Activated naive CD4-positive, alpha-beta T cell treated with Interleukin-2 at 50 U/mL for 16 hours (primary cell): ENCODE measurements at places on chromosomes 1 and 21.

GRCh38 chr1:54798769-54799641, 2.1 kb downstream of the TTC22 start:
- DNase-seq: peak; percentile 48

- DNase-seq: no peak
Measured at GRCh38 chr1:56464294-56464693, 115.1 kb downstream of the PLPP3 start.

- no peak for DNase-seq
Measured at GRCh38 chr1:101108111-101108500, 82.5 kb upstream of the DPH5 start.

GRCh38 chr1:41789661-41790330, 128.9 kb downstream of the HIVEP3 start:
- no peak for DNase-seq

GRCh38 chr1:12179111-12179519, 12.3 kb downstream of the TNFRSF1B start:
- peak; percentile 83 for DNase-seq

DNA sequence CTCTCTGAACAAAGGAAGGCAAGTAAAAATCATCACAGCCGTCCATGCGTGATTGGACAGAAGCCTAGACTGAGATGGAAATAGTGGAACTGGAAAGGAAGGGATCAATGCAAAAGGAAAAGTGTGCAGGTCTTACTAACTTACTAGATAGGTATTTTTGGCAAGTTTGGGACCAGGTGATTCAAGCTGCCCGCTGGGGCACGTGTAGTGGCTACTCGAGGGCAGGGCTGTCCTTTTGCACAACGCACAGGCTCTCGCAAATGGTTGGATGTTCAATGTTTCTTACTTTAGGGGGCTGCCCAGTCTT, 566 bp upstream of the ALG6 start:
- DNase-seq: no peak

- DNase-seq: no peak
Measured at GRCh38 chr1:234868296-234869147, 258.5 kb upstream of the IRF2BP2 start.

DNA sequence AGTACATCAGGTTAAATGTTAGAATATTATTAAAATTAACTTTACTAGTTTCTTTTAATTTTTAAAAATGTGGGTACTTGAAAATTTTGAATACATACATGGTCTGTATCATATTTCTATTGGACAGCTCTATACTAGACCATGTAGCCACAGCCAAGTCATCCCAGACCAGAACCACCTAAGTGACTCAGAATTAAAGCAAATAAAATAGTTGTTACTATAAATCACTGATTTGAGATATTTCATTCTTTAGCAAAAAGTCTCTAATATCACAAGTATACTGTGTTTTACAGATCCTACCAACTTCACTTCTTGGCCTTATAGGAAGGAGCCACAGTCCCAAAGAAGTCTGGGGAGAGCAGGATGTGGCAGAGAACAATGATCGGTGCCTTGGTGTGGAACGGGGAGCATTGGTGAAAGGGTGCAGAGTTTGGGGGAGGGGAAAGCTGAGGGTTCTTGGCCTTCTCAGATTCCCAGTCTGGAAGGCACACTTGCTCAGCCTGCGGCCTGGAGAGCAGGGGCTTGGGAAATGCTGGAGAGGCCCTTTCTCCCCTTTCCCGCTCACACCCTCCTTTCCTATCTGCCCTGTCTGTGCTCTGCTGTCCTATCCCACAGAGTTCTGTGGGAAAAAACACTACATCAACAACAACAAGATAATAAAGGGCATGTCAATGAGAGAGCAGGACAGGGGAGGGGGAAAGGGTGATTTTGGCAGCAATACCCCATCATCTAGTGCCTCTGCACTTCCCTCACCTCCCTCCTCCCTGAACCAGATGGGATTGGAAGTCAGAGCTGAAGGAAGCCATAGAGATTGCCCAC, 122.1 kb downstream of the NGF start:
- no peak for DNase-seq

GRCh38 chr1:44786841-44787426, 1.0 kb downstream of the BEST4 start:
- no peak for DNase-seq

DNA sequence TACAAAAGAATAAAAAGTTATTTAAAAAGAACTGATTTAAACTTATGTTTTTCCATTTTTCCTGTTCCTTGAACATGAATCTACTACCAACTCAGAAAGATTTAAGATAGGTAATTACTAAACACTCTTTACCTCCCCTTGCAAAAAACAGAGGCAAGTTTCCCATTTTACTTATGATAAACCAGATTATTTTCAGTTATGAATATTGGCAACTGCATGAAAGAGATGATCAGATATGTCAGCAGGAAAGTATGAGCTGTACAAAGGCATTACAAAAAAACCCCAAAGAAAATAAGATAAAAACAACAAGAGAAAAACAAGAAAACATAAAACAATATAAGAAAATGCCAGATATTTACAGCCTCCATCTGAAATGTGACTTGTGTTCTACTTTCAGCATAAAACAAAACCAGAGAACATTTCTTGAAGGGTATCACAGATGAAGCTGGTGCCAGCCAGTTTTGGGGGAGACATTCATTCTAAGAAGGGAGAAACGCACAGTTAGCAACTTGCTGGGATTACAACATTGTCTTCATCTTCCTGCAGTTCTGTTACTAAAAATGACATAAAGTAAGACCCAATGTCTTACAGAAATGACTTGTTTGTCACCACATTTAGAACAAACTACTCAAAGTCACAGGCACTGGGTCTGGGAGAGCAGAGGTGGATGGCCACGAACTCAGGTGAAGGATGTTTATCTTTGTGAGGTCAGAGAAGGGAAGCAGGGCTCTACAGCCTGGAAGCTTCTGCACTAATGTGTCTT, 19.1 kb downstream of the ZC3H12A start:
- DNase-seq: no peak

DNA sequence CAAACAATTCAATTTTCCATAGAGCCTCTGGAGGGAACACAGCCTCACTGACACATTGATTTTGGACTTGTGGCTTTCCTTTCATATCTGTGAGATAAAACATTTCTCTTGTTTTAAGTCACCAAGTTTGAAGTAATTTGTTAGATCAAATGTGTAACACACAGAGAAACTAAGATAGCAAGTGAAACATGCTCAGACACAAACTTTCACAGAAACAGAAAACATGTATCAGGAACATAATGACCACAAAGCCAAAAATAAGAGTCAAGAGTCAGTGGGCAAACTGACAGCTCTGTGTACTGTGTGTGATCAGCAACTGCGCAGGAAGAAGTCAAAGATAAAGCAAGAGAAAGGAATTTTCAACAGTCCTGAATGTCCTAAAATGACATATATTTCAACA, 1237.5 kb downstream of the AMY1C start:
- no peak for DNase-seq

- no peak for DNase-seq
Measured at GRCh38 chr1:211621447-211622198, 42.7 kb upstream of the SLC30A1 start.

DNA sequence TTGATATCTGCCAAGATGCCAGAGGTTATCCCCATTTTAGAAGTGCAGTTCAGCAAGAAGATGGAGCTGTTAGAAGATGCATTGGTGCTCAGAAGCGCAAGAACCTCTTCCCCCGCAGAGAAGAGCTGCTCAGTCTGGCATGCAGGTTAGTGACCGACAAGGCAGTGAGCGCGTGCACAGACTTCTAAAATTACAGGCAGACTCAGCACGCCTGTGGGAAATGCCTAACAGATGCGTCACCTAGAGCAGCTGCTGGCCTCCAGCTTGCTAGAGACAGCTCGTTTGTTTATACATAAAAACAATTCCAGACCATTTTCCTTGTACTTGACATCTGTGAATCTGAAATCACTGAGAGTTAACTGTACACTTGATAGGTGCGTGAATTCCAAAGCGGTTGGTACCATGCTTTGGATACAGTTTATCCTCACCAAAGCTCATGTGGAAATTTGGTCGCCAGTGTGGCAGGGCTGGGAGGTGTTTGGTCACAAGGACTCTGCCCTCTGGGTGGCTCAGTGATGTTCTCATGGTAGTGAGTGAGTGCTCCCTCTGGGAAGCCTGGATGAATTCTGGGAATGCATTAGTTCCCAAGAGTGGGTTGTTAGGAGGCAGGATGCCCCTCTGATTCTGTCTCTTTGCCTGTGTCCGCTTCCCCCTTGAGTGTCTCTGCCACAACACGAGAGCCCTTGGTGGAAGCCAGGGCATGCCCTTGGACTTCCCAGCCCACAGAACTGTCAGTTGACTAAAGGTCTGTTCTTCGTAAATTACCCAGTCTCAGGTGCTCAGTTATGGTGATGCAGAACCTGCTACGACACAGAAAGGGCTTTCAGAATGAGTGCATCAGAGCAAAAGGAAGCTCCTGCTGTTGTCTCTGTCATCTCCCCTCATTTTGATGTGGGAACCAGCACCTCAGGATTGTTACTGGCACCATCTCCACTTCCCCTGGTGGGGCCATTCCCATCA, 24.4 kb downstream of the SNAP47 start:
- no peak for DNase-seq

DNA sequence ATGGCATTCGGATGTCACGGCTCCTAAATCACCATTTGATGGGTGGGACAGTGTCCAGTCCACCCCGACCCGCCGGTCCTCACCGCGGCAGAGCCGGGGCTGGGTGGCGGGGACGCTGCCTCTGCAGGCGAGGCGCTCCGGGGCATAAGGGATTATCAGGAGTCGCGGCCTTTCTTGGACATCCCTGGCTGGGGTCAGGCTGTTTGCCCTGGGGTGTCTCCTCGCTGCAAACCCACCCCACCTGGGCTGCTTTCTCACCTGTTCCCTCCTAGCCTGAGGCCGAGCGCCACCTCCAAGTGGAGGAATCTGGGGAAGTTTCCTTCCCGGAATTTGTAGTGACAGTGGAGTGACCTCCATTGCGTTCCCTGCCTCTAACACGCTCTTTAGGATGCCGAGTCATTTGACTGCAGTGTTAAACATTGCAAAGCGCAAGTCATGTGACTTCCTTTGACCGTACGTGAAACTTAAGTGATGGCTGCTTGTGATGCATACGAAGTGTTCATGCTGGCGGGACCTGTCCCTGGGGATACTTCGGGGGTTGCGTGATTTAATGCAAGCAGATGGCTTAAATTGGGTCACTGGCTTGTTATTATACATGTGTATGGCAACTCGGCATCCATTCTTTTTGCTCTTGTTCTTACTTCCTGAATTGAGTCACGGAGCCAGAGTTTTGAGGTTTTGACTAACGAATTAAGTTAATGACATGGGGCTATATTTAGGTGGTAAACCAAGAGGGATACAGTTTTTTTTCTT, 536 bp downstream of the LGALS8 start:
- peak; percentile 62 for DNase-seq

GRCh38 chr1:84889437-84889836, 3.6 kb downstream of the LPAR3 start:
- DNase-seq: no peak

- no peak for DNase-seq
Measured at GRCh38 chr1:185368313-185368855, 51.3 kb upstream of the IVNS1ABP start.

- no peak for DNase-seq
Measured at GRCh38 chr1:28853093-28853742, 41.2 kb downstream of the OPRD1 start.

DNA sequence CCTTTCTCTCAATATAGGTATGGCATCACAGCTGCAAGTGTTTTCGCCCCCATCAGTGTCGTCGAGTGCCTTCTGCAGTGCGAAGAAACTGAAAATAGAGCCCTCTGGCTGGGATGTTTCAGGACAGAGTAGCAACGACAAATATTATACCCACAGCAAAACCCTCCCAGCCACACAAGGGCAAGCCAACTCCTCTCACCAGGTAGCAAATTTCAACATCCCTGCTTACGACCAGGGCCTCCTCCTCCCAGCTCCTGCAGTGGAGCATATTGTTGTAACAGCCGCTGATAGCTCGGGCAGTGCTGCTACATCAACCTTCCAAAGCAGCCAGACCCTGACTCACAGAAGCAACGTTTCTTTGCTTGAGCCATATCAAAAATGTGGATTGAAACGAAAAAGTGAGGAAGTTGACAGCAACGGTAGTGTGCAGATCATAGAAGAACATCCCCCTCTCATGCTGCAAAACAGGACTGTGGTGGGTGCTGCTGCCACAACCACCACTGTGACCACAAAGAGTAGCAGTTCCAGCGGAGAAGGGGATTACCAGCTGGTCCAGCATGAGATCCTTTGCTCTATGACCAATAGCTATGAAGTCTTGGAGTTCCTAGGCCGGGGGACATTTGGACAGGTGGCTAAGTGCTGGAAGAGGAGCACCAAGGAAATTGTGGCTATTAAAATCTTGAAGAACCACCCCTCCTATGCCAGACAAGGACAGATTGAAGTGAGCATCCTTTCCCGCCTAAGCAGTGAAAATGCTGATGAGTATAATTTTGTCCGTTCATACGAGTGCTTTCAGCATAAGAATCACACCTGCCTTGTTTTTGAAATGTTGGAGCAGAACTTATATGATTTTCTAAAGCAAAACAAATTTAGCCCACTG, 11.5 kb downstream of the HIPK1 start:
- peak; percentile 36 for DNase-seq

DNA sequence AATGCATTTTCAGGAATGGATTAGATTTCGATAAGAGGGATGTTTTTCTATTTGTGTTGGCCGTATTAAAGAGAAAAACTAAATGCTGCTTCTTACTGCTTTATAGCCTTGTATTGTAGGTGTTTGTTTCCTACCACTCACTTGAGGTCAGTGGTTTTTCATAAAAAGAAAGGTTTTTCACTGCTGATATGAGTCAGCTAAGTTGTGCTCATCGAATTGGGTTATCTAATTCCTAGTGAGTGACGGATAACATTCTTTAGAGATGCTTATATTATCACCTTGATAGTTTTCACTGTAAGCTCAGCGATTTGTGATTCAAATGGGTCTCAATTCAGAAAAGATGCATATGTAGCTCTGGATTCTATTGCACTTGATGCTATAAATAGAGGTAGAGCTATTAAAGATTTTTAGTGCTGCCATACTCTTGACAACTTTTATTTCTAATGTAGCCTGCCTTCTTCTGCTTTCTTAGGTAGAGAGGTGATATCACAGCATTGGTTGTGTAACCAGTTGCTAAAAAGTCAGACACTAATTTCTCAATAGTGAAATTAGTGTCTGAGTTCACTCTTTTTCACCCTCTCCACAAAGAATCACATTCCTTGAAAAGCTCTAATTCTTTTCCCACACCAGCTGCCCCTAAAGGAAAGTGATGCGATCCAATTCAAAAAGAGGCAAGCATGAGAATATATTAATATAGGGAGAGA, 180.0 kb downstream of the RASAL2 start:
- no peak for DNase-seq

GRCh38 chr21:45470087-45470515, 65.1 kb downstream of the COL18A1 start:
- DNase-seq: no peak

DNA sequence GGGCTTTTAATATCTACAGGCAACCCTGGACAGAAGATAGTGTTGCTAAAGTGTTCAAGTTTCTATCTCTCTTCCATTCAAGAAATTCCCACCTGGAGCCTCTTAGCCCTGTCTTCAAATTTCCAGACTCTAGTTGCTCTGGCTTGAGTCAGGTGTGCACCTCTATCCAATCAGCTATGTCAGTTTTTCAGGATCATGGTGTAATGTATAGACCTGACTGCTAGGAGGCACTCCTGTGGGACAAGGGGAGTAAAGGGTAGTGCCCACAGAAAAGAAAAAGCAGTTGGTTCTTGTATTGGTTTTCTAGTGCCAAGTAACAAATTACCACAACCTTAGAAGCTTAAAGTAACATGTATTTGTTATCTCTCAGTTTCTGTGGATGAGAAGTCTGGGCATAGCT, 6.2 kb upstream of the ZRANB2 start:
- DNase-seq: no peak
